ENCODE measurements at places on chromosomes 4 and X. TPM values are rescaled to one million over a fixed set of nuclear protein-coding genes. Genes with fewer than 3 reads are reported as not detected.

The HOPX gene
- 167 TPM for total RNA-seq

The MAGEB2 gene
- not detected for total RNA-seq

GRCh38 chrX:101977106-101977505 lies 45.3 kb upstream of the ZMAT1 start:
- DNase-seq = no peak

- no peak for DNase-seq
Measured at GRCh38 chrX:115940348-115940747, 230.2 kb upstream of the AGTR2 start.

The OPHN1 gene
- 1.4 TPM for total RNA-seq

DNA sequence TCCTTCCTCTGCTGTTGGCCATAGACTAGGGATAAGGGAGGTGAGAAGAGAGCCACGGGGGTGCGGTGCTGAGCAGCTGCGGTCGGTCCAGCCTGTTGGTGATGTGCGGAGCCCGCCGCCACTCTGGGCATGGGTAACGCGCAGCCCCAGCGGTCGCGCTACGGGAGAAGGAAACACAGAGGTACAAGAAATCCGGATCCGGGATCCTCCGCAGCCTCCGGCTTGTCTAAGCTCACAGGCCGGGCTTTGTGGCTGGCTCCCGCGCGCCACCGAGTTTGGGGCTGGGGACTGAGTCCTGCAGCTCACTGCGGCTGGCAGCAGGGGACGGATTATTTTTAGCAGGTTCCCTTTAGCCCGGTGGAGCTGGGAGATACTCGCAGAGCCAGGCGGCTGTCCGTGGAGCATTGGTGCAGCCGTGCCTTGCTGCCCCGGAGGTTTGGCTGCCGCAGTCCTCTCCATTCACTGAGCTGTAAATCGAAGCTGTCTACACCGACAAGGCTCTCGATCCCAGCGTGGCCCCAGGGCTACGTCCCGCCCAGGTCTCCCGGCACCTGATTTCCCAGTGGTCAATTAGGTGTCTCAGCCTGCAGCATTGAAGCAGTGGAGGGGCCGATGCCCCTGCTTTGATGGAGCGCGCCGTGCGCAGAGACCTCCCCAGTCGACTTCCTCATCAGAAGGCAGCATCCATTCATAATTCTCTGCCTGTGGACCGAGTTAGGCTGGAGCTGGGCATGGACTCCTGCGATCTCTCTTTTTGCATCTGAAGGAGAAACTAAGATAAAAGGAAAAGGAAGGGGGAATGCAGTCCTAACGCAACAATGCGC lies 81.9 kb upstream of the SCML1 start:
- no peak for DNase-seq

GRCh38 chr4:111798840-111799239 lies 346.4 kb upstream of the FAM241A start:
- no peak for DNase-seq

The TLR8 gene
- total RNA-seq = 0.95 TPM

GRCh38 chr4:136900696-136901095 lies 631.6 kb downstream of the PCDH18 start:
- no peak for DNase-seq

The TACR3 gene
- not detected for total RNA-seq

The SRPK3 gene
- not detected for total RNA-seq

The SLC9A6 gene
- total RNA-seq = 17.1 TPM

DNA sequence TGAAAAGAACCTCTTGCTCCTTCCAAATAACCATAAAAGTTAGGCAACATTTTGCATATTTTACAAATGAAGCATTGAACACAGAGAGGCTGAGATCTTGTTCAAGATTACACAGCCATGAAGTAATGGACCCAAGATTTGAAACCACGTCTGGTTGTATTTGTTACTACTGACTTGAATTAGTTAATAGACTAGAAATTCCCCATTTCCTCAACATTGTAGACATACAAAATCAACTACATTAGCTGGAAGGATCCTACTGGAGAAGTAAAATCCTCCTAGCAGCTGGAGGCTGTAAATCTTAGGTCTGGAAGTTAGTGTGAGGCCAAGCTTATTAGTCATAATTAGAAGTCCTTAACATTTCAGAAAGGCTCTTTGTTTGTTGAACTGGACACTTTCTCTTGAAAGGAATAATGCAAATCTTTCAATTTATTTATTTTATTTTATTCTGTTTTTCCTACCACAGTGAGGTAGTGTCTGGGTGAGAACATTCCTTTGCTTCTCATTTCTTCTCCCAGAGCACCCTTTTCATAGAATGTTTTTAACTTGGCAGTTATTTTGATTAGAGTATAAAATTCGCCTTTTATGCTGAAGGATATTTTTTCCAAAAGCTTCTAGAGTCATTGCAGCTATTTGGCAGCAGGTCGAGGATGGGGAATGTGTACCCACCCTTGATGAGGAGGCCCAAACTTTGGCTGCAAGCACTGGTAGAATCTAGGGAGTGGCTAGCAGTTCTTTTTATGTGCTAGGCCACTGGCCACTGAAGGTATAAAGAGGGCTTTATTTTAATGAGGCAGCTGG lies 62.0 kb upstream of the CLNK start:
- DNase-seq = no peak

DNA sequence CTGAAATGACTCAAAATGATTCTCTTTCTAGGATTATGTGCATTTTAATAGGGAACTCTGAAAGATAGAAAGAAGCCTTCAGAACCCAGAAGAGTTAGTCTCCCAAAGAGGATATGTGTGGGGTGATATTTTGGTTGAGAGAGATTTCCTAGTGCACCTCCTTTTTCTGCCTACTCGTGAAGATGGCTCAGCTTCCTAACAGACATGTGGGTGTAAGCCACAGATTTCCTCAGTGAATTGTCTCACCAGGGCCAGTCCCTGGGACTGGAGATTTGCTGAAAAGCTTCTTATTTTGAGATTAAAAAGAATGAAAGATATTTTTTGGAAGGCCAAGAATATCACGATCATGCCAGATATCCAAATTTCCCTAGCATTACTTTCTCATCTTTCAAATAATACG lies 42.8 kb downstream of the MAGEB17 start:
- no peak for DNase-seq

GRCh38 chr4:151874328-151874727 lies 113.5 kb upstream of the GATB start:
- DNase-seq = no peak

The BMP2K gene
- total RNA-seq = 11.7 TPM

The REELD1 gene
- 0.72 TPM for total RNA-seq

- no peak for DNase-seq
Measured at GRCh38 chr4:38082424-38083385, 122.5 kb downstream of the PTTG2 start.

GRCh38 chrX:15158350-15158735 lies 111.5 kb downstream of the ASB9 start:
- no peak for DNase-seq

The MAOA gene
- not detected for total RNA-seq

DNA sequence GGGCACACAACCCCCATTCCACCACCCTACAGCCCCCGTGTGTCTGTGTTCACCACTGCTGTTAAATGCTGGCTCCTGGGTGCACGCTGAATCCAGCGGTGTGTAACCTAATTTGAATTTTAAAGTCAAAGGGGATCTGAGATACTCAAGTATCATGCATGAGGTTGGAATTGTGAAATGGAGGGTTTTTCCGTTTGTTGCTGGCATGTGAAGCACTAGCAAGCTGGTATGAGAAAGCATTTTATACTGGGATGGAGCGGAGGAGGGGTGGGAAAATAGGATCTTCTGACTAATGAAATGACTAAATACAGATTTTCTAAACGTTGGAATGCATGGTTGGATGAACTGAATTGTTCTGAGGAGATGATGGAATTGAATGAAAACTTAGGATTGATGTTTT lies 36.9 kb upstream of the FAT1 start:
- no peak for DNase-seq

DNA sequence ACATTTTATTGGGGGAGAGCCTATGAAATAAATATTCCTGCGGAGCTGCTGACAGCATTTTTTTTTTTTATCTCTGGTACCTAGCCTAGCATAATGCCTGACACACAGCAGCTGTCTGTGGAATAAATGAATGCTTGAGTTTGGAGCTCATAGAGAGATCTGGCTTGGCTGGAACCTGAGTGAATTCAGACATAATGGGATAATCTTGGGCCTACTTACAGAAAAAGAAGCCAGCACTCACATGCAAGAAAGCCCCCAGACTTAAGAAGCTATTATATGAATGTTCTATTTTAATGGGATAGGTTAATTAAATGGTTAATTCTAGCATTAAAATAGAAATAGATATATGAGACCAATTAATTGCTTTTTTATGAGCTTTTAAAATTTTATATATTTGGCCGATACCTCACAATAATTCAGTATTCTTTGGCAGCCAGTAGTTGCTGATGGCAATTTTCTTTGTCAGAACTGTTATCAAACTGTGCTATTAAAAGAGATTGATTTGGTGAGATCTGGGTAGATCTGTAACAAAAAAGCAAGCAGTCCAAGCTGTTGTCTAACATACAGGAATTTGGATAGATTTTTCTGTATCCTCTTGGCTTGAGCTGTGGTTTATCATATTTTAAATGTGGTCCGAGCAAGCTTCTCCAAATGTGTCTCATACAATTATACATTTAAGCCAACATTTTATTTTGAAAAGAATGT lies 654.2 kb downstream of the PCDH7 start:
- DNase-seq = no peak

The MAGEE1 gene
- total RNA-seq = 6.3 TPM

DNA sequence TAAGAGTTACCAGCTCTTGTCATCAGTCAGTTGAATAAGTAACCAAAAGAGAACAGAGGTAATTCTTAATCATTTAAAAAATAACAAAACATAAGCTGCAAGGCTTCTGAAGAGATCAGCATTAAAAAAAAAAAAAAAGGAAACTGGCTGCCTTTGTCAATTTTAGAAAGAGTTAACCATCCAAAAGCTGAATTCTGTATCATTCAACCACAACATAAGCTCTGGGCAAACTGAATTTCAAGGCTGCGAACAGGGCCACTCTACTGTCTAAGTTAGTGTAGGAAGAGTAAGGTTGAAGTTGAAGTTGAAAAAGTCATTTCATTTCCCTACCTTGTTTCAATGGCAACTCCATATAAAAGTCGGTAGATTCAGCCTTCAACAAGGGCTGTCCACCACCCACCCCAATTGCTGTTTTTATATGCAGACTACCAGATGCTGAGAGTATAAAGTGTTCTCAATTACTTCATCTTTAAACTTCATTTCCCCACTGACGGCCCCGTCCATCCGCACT lies 1.1 kb upstream of the LIN54 start:
- peak; percentile 35 for DNase-seq

The F9 gene
- total RNA-seq = not detected

The FDCSP gene
- not detected for total RNA-seq

The MAGEB5 gene
- not detected for total RNA-seq

DNA sequence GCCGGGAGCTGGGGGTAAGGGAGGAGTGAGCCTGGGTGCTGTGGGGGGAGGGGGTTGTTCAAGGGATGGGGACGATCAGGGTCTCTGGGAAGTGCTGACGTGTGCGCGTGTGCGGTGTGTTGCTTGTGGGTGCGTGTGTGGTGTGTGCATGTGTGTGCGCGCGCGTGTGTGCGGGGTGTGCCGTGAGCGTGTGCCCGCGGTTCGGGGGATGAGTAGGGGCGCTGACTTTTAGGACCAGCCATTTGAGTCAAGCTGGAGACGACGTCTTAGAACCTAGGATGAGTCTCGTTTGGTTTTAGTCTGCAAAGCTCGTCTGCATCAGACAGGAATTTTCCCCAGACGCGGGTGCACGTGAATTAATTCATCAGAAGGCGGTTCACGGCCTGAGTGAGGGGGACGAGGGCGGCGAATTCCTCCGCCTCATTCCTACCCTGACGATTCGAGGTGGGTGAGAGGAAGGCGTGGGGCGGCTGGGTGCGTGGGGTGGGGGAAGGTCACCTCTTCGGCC lies 950 bp upstream of the TMEM271 start:
- DNase-seq = no peak

DNA sequence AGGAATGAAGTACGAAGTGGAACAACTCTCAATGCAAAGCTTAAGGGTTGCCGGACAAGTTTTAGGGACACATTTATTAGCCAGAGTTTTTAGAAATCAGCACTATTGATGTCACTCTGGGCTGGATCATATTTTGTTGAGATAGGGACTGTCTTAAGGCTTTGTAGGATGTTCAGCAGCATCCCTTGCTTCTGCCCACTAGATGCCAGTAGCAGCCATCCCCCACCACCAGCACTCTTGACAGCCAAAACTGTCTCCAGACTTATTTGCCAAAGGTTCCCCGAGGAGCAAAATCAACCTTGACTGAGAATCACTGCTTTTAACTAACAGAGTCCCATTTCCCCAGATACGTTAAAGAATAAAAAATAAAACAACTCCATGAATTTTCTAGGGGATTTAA lies 1497.3 kb downstream of the STIM2 start:
- DNase-seq = no peak

GRCh38 chrX:22389556-22390179 lies 117.0 kb downstream of the CBLL2 start:
- no peak for DNase-seq
